ENCODE measurements at places on chromosomes 3 and 15.

DNA sequence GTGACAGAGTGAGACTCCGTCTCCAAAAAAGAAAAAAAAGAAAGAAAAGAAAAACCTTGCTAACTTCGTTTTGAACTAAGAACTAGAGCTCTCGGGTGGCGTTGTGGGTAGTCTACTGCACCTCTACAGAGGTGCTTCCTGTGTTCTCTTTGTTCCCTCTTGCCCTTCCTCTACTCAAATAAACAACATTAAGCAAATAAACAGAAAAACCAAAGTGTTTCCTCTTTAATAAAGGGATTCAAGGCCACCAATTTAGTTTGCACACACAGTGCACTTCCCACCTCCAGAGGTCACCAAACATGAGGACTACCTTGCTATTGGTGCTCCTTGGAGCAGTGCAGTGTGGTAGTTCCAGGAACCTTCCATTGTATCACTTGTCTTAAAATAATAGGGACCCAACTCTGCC, 354.2 kb upstream of the TBL1XR1 start:
- DNase-seq: no peak

GRCh38 chr15:67862750-67863441, 23.1 kb upstream of the RNU6-1 start:
- DNase-seq: no peak

DNA sequence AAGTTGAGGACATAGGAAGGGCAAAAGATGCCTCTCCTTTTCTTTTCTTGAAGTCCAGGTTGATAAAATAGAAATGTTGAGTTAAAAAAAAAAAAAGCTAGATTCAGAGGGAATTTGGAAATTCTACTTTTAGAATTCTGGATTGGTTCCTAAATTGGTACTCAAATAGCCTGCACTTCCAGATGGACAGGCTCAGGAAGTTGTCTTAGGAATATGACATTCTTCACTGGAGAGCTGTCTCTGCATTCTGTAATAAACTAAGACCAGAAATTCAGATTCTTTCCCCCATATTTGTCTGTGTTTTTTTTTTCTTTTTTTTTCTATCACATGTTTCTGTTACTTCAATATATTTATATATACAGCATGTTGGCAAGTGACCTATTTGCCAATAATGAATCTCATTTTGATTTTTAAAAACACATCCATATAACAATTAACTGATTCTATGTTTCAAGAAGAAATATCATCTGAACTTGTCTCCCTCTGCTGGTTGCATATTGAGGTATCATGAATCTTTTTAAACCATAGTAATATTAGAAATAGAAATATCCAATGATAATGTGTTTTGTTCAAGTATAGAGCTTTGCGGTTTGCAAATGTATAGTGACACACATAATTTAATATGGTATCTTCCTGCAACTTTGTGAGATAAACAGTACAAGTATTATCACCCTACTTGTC, 8.5 kb upstream of the LSAMP start:
- no peak for DNase-seq

GRCh38 chr15:98840053-98840452, 167.5 kb downstream of the PGPEP1L start:
- no peak for DNase-seq

DNA sequence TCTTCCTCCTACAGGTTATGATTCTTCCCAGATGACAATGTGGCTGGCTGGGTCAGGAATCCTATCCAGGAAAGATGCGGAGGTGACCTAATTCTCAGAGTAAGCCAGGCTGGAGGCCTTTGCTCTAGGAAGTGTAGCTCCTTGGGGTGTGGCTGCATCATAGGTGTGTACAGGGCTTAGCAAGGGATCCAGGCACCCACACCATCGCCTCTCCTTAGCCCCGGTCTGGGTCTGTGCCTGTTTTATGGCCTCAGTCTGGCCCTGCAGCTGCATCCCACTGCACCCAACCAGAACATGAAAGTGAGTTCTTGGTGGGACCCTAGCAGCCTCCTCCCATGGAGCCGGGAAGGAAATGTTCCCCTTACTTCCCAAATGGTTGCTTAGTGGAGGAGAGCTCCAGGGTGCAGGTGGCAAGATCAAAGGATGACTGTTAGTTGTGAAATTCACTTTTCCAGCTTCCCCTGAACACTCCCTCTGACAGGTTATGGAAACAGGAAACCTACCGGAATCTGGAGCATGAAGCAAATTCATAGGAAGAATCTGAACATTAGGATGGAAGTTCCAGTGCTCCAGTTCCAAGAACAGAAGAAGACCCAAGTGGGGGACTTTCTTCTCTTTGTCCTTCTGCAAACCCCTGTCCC, 2.7 kb upstream of the AMOTL2 start:
- no peak for DNase-seq

- no peak for DNase-seq
Observed at GRCh38 chr15:89499156-89499555, 2.8 kb upstream of the RHCG start.

- DNase-seq: no peak
Observed at GRCh38 chr3:123156276-123156995, 45.3 kb upstream of the SEC22A start.
